ENCODE measurements at places on chromosomes 16 and 17.
A peak's percentile ranks its signal among the peaks of the same experiment; 100 is the strongest.

DNA sequence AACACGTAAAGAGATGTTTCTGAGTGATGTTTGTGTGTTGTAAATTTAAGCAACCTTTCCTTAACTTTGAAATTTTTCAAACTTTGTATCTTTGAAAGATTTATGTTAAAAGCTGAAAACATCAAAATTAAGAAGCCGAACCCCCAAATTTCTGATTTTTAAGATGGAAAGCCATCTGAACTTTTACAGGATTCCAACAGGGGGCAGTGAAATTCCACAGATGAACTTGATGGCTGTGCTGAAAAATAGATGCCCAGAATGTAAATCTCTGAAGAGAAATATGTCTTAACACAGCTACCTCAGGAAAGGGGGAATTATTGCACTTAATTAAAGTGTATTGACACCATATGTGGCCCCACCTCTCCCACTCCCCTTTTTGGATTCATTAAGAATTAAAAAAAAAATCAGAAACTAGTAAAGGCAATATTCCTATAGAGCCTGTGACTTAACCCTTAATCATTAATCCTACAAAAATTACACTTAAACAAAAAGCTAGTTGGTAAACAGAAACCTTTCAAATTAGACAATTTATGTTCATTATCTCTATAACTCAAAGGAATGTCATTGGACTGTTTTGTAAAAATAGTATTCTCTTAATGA is 597.9 kb downstream of the KCNJ2 start:
- DNase-seq: peak; percentile 5

GRCh38 chr16:84841787-84842300 is 22.1 kb downstream of the CRISPLD2 start:
- no peak for DNase-seq

- no peak for DNase-seq
These were observed 16.6 kb upstream of the RBBP6 start for GRCh38 chr16:24522751-24523150.

GRCh38 chr17:37100231-37100630 is 151.5 kb downstream of the AATF start:
- no peak for DNase-seq

DNA sequence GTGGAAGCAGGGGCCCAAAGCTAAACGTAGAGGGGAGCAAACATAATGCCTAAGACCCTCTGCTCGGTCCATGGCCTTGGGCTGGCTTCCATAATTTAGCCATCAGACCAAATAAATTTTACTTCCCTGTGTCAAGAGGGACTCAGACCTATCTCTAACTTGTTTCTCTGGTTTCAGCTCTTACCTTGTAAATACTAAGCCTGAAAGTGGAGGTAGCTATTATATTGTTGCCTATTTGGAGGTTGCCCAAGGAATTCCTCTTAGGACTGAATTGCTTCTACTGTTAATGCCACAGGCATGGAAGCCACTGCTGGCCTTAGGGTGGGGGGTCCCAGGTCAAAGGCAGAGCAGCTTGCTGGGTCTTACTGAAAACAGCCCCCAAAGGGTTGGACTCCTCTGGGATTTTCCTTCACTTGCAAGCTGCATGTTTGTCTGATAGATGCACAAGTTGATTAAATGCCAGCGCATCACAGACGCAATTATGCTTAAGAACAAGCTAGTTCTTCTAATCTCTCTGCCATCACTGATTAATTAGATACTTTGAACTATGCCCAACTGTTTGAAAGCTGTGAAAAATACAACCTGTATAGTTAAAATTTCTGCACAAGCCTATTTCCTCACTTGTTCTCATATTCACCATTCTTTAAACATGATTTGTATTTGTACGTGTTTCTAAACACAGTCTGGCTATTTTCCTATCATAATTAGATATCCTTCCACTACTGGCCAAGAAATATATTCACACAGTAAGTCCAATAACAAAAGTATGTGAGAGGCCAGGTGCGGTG is 67.9 kb upstream of the HAS3 start:
- DNase-seq: no peak

- DNase-seq: no peak
These were observed 107.4 kb upstream of the CDH11 start for GRCh38 chr16:65229191-65229662.

GRCh38 chr17:51802544-51802943 is 356.0 kb downstream of the CA10 start:
- no peak for DNase-seq

GRCh38 chr16:67270931-67271338 is 8.4 kb upstream of the PLEKHG4 start:
- no peak for DNase-seq

GRCh38 chr17:15414532-15415306 is 52.7 kb downstream of the CDRT4 start:
- no peak for DNase-seq

DNA sequence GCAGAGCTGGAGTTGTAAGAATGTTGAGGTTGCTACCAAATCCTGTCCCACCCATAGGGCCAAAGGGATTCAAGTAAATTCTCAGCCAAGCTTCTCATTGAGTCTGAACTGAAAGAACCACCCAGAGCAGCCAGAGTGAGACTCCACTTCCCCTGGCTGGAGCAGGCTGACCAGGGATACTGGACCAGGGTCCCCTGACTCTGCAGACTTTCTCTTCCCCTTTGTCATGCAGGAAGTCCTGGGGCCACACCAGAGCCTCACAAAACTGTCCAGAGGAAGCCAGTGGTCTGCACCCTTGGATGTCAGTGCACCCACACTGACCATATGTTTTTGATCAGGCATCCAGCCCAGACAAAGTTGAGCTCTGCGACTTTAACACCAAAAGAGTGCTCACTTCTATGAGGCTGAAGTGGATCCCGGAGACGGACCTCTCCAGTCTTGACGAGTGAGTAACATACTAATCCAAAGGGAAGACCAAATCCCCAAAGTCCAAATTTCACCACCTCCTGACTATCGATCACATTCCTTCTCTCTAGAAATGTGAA is 4.1 kb downstream of the NXN start:
- no peak for DNase-seq

GRCh38 chr16:83969771-83970429 is 1.9 kb downstream of the NECAB2 start:
- DNase-seq: no peak

Data from skeletal muscle cell (primary cell).